ENCODE measurements at places on chromosomes 13 and 19.

- DNase-seq: no peak
These were observed 106.6 kb downstream of the COL4A1 start for GRCh38 chr13:110200276-110200870.

DNA sequence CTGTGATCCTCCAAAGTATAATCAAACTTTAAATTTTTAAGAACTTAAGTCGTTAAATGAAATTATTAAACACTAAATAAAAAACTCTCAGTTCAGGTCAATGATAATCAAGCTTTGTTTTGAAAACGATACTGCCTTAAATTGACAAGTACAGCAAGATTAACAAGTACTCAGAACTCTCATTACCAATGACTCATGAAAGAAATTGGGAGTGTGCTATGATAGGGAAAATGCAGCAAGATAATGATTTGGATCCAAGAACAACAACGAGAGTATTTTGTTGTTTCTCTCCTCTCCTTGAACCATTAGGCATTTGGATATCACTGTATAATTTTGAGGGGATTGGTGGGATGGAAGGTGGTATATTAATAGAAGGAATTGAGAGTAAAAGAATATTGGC is 10.2 kb downstream of the N4BP2L2 start:
- no peak for DNase-seq

DNA sequence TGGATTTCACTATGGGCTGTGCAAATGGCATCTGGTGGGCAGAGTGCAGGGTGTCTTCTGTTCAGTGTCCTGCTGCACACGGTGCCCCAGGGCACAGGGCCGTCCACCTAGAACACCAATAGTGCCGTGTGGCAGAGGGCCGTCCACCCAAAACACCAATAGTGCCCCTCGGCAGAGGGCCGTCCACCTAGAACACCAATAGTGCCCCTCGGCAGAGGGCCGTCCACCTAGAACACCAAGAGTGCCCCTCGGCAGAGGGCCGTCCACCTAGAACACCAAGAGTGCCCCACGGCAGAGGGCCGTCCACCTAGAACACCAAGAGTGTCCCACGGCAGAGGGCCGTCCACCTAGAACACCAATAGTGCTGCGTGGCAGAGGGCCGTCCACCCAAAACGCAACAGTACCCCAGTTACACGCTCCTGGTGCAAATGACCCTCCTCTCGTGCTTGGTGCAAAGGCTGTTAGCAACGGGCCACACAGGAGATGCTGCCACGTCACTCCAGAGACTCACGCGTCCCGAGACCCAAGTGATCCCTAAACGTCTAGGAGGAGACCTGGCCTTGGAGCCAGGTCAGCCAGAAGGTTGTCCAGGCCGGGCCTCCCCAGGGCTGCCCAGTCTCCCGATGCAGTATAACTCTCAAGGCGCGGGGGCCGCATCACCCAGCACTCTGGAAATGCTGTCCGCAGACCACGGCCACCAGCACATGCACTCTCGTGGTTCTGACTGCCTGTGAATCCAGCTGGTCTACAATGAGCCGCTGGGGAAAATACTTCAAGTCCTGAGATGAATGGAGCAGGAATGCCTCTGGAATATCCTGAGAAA is 51.5 kb downstream of the RASA3 start:
- no peak for DNase-seq

DNA sequence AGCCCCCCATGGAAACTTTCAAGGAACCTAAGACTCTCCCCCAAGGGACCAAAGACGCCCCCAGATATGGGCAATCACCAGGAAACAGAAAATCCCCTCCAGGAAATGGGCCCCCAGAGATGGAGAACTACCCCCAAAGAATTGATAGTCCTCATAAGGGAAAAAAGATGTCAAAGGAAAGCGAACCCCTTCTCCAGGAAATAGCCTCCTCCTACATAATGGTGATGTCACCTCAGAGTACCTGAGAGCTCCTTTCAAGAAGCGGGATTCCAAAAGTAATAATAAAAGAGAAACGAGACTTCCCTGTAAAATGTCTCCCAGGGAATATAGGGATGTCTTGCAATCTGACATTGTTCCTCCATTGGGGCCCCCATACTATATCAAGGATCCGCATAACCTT is 1.1 kb downstream of the CDKN2D start:
- no peak for DNase-seq

DNA sequence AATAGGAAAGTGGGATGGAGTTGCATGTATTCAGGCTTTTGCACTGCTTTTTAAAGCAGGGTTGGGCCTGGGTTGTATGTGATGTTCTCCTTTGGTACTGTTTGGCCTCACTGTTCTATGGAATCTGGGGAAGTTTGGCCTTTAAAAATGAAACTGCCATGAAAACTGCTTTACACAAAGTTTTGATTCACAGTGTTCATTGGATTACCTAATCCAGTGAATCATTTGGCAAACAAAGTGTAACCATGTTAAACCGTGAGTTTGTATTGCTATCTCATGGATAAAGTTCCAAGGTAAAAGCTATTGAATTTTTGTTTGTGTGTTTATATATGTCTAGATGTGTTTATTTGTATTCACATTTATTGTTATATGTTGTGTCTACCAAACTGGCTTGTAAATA is 1658.6 kb downstream of the OLFM4 start:
- no peak for DNase-seq

- peak; percentile 83 for DNase-seq
These were observed 194.5 kb downstream of the KATNAL1 start for GRCh38 chr13:30112602-30113435.

DNA sequence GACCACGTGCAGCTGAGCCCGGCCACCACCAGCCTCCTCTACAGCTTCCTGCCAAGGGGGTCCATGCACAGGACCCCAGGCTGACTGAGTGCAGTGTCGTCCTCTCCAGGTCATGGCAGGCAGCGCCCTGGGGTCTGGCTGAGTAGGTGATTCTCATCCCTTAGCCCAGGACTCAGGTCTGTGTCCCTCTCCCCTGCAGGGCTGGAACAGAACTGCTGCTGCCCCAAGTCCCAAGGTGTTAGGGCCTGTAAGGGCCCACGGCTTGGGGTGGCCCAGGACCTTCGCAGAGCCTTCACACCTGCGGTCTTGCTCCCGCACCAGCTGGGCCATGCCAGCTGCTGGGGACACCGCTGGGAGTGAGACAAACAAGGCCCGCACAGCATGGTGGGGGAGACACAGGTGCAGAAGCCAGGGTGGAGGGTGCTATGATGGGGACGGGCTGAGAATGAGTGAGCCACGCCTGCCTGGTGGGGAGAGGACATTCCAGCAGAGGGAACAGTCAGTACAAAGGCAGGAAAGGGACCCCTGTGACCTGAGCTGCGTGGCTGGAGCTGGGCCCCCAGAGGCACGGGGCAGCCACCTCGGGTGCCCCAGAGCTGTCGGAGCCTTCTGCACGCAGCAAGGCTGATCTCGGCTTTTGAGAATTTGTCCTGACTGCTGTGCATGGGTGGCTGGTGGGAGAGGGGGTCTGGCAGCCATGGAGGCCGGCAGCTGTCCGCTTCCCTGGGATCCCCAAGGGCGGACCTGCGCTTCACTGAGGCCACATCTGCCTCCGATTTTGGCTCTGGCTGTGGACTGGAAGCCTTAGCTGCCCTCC is 11.9 kb downstream of the PLEKHF1 start:
- no peak for DNase-seq

DNA sequence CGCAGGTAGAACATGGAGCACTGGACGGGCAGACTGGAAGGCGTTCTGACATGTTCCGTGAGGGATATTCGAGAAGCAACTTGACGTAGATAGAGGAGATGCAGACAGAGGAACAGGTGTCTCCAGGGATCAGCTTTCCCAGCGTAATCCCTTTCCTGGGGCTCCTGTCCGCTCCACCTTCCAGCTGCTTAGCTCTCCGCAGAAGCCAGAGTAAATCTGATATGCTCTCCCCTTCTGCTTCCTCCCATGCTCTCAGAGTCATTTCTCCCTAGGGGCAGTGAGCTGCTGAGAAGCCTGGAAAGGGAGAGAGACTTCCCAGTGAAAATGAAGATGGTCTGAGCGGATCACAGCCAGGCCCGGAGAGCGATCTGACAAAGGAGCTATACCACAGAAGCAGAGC is 23.0 kb upstream of the OLFM4 start:
- DNase-seq: peak; percentile 17

DNA sequence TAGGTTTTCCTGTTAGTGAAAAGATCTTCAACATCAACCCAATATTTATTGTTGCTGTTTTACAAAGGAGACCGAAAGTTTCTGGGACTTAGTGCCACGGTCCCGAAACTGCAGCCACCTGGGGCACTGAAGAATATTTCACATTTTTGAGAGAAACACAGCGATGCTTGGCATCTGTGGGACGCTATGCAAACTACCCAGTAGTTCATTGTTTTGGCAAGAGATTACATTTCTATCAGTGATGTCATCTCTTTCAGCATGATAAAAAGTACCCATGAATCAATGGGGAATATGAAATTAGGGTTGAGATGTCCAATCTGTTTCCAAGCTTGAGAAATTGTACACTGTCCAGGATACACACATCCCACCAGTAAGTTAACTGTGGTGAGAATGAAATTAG is 43.9 kb downstream of the TGDS start:
- no peak for DNase-seq

DNA sequence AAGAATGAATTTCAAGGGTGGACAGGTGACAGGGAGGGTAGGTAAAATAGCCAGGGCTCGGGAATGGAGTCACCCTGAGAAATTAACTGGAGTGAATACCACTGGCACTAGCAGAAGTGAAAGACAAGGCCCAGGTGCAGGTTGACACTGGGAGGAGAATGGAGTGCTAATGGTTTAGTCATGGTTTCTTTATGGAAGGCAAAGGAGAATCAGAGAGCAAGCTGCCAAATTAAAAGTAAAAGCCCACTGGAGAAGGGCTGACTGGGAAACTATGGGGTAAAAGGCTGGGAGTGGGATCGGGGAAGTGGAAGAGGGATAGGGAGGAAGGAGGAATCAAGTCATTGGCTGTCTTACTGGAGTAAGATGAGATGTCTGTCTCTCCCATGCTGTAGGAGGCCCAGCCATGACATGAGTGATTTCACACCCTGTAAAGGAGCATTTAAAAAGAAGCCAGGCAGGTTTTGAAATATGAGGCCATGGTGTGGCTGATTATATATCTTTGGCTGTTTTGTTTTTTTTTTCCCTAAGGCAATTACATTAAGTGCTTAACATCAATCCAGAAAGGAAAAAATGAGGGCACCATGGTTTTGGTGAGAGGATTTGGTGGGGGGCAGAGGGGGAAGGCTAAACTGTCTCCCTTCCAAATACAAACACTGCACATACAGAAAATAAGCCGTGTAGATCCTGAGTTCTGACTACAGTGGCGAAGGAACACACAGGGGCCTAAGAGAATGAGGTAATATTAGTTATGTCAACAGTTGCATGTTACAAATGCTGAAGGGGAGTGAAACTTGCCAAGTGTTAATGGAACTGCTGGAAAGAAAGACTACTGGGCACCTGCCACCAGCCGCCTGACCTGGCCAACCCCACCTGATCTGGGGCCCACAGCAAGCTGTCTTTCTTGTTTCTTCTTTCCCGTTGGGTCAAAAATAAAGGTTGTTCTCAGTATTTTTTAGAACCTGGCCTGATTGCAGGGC is 183.5 kb upstream of the TSC22D1 start:
- no peak for DNase-seq

GRCh38 chr13:39202746-39203145 is 164.5 kb downstream of the NHLRC3 start:
- no peak for DNase-seq

GRCh38 chr13:84303035-84303434 is 420.8 kb upstream of the SLITRK1 start:
- DNase-seq: no peak

- DNase-seq: no peak
These were observed 260.9 kb downstream of the MTUS2 start for GRCh38 chr13:29081036-29081435.

- DNase-seq: no peak
These were observed 3.3 kb downstream of the BAX start for GRCh38 chr19:48958006-48958405.

DNA sequence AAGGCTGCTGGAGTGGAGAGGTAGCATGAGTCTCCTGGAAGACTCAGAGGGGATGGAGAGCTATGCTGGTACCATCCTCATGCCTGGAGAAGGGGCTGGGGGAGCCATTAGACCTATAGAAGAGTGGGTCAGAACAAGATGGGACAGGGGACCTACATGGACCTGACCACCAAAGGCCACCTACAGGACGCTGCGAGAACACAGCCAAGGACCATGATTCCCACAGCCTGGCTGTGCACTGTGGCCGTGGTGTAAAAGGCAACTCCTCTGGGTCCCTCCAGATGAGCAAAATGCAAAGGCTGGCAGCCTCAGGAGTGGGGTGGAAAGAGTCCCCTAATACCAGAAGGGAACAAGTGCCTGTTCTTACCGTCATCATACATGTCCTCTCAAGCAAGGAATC is 216.2 kb downstream of the SLC7A1 start:
- no peak for DNase-seq

Measured in left kidney (tissue), 8 donors.